ENCODE measurements at places on chromosomes 2 and 18. TPM values are rescaled to one million over a fixed set of nuclear protein-coding genes. Genes with fewer than 3 reads are reported as not detected.

The CROCC2 gene
- not detected for total RNA-seq

DNA sequence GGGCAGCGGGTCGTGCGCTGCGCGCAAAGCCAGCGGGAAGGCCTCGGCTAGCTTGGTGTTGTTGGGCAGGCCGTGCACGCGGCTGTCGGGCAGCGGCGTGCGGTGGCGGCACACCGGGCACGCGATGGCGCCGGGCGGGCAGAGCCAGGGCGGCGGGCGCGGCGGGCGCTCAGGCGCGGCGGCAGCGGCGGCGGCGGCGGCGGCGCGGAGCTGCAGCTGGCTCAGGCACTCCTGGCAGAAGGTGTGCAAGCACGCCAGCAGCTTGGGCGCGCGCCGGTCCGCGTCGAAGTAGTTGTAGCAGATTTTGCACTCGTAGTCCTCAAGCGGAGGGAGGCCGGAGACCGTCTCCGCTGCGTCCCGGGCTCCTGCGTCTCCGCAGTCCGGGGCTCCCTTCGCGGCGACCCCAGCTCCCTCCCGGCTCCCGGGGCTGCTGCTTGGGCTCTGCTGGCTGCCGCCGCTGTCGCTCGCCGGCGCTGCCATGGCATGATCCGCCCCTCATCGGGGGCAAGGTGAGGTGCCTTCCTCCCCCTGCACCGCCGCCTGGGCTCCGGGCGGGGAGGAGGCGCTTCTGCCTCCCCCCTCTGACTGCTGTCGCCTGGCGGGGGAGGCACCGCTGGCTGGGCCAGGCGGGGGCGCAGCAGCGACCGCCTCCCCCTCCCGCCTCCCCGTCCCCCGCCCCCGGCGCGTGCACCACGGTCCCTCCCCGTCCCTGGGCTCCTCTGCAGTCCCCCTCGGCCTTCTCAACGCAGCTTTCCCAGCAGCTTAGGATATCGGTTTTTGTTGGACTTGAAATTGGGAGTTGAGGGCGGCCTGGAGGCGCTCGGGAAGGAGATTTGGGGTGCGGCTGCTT, 21.0 kb upstream of the PAX3 start:
- H3K27me3 ChIP-seq: peaks cover 55% of the 10 kb centered on the region
- peaks cover 6% of the 10 kb centered on the region for H3K4me1 ChIP-seq
- DNase-seq: no peak
- no peak overlapping the region for H3K27ac ChIP-seq
- H3K36me3 ChIP-seq: no peaks in the 10 kb centered on the region

GRCh38 chr2:226561962-226562361, 237.7 kb downstream of the IRS1 start:
- H3K36me3 ChIP-seq: no peaks in the 10 kb centered on the region
- no peaks in the 10 kb centered on the region for H3K4me1 ChIP-seq
- H3K27ac ChIP-seq: no peak overlapping the region
- H3K4me3 ChIP-seq: no peak overlapping the region
- no peak for DNase-seq
- no peaks in the 10 kb centered on the region for H3K27me3 ChIP-seq

DNA sequence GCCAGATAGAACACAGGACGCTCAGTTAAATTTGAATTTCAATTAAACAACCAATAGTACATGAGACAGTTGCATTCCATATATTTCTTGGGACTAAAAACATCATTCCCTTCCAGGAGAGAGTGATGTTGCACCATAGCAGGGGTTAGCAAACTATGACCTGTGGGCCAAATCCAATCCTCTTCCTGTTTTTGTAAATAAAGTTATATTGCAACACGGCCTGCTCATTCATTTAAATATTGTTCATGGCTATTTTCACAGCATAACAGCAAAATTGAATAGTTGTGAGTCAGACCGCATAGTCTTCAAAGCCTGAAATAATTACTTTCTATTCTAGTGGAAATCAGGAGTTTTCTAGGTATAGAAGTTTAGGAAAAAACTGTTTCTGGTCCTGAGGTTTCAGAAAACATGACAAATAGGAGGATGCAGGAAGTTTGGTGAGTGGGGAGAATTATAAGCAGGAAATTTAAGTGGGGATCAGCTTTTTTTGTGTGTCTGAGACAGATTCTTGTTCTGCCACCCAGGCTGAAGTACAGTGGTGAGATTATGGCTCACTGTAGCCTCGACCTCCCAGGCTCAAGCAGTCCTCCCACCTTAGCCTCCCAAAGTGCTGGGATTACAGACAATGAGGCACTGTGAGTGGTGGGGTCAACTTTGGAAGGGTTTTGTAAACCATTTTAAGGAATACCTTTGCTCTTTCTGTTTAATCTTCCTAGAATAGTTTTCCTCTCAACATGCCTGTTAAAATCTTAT, 131.5 kb downstream of the SOCS6 start:
- no peaks in the 10 kb centered on the region for H3K36me3 ChIP-seq
- H3K27ac ChIP-seq: no peak overlapping the region
- DNase-seq: no peak
- H3K27me3 ChIP-seq: peaks cover 4% of the 10 kb centered on the region
- H3K4me3 ChIP-seq: no peak overlapping the region

The PROKR1 gene
- not detected for total RNA-seq

DNA sequence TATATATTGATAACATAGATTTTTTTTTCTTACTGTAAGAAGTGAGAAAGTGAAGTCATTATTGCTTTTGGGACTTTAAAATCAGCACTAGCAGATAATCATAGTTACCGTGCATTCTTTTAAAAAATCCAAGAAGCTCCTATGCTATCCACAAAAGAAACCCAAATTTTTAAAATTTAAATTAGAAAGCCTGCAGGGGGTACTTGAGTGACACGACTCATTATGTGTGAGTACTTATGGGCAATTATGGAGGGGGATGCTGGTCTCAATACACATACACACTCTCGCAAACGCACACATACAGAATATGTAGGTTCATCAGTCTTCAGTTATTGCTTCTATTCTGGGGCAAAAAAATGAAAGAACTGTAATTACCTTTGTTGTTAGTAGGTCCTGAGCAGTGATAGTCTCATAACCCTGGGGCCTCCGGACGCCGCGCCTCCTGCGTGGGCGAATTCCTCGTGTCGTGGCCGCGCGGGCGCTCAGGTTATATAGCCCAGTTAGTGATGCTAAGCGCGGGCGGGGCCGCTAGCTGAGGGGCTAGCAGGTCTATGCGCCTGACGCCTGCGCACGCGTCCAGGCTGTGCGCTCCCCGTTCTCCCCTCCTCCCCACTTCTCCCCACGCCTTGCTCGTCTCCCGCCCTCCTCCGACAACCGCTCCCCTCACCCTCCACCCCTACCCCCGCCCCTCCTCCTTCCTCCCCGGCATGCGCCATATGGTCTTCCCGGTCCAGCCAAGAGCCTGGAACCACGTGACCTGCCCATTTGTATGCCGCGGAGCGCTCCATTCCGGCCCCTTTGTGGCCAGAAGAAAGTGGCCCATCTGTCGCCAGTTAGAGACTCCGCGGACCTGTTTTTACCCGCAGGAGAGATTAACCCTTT, at the start of gene NEUROD1:
TSS of gene NEUROD1 (minus strand) at position 463 of the 882 bp plus-strand sequence. CDS start 1,657 bp downstream, outside the sequence.
- no peak within 1 kb of the TSS for H3K27ac ChIP-seq
- H3K4me1 ChIP-seq: peaks cover 53% of the 10 kb centered on the region
- peaks cover 80% of the 10 kb centered on the region for H3K27me3 ChIP-seq
- H3K36me3 ChIP-seq: peaks cover 6% of the 10 kb centered on the region
- H3K4me3 ChIP-seq: peak within 1 kb of the TSS; percentile 67

The POTEI gene
- total RNA-seq: not detected

- peak; percentile 93 for DNase-seq
- H3K4me3 ChIP-seq: no peak overlapping the region
- peak overlapping the region; percentile 80 for H3K27ac ChIP-seq
These were observed 8.6 kb upstream of the IL36A start for GRCh38 chr2:112996635-112997034.

DNA sequence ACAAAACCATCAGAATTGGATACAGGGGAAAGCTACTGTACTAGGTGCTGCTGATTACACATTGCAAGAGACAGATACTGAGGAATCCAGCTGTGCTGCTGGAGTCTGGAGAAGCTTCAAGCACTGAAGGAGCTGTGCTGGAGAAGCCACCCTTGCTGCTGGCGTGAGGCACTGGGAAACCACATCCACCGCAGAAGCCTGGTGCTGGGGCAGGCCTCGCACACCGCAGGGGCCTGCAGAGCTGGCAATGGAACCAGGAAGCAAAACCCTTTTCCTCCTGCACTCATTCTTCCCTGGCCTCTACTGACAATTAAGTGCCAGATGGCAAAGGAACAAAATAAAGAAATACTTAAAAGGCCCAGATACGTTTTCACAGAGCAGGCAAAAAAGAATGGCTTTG, 94.4 kb upstream of the MSH6 start:
- no peak overlapping the region for H3K4me3 ChIP-seq
- no peak overlapping the region for H3K27ac ChIP-seq
- H3K36me3 ChIP-seq: no peaks in the 10 kb centered on the region
- no peaks in the 10 kb centered on the region for H3K27me3 ChIP-seq
- DNase-seq: no peak

- H3K27ac ChIP-seq: no peak overlapping the region
- no peak for DNase-seq
- peaks cover 16% of the 10 kb centered on the region for H3K27me3 ChIP-seq
- H3K4me3 ChIP-seq: no peak overlapping the region
- H3K36me3 ChIP-seq: no peaks in the 10 kb centered on the region
These were observed 44.5 kb downstream of the MYL12B start for GRCh38 chr18:3306391-3306790.

DNA sequence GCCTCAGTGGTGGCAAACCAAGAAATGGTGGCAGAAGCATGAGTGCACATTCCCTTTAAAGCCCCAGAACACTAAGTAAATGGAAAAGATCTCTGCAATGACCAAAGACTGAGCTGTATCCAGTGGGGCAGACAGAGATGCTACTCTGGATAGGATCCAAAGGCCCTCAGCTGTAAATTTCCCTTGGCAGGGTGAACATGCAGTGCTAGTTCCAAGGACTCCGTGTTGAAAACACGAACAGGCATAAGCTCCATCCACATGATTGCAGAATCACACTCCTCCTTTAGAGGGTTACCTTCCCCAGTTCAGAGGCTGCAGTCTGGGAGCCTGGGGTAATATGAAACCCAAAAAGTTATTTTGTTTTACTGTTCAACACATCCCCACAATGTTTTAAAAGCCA, 98.6 kb upstream of the KLF7 start:
- H3K27ac ChIP-seq: no peak overlapping the region
- no peak for DNase-seq

- DNase-seq: no peak
- peaks cover 29% of the 10 kb centered on the region for H3K36me3 ChIP-seq
- peaks cover 38% of the 10 kb centered on the region for H3K4me1 ChIP-seq
- H3K27ac ChIP-seq: no peak overlapping the region
These were observed 10.9 kb downstream of the STARD7 start for GRCh38 chr2:96197546-96198255.

GRCh38 chr2:223771475-223771874, 65.9 kb downstream of the AP1S3 start:
- peaks cover 3% of the 10 kb centered on the region for H3K4me1 ChIP-seq
- H3K36me3 ChIP-seq: peaks cover 14% of the 10 kb centered on the region
- H3K27me3 ChIP-seq: no peaks in the 10 kb centered on the region
- no peak for DNase-seq
- H3K27ac ChIP-seq: no peak overlapping the region
- H3K4me3 ChIP-seq: no peak overlapping the region

GRCh38 chr18:31294199-31294747, 23.7 kb upstream of the DSG1 start:
- no peaks in the 10 kb centered on the region for H3K4me1 ChIP-seq
- DNase-seq: no peak
- H3K27ac ChIP-seq: no peak overlapping the region
- H3K36me3 ChIP-seq: no peaks in the 10 kb centered on the region

DNA sequence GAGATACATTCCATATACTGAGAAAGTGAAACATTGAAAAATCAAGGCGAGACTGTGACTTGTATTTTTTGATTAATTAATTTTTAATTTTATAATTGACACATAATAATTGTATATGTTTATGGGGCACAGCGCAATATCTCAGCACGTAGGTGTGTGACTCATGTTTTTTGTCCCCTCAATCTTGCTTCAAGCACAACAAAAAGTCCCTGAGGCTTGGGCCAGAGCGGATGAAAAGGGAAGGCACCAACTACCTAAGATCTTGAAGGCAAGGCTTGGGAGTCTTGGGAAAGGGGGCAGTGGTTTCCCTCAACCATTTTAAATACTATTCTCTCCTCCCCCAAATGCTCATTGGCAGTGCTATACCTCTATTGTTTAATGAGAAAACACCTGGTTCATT, 9.9 kb downstream of the SGPP2 start:
- DNase-seq: no peak
- H3K4me3 ChIP-seq: no peak overlapping the region
- peaks cover 4% of the 10 kb centered on the region for H3K36me3 ChIP-seq
- H3K27me3 ChIP-seq: peaks cover 8% of the 10 kb centered on the region
- H3K4me1 ChIP-seq: peaks cover 2% of the 10 kb centered on the region
- no peak overlapping the region for H3K27ac ChIP-seq

The FSHR gene
- not detected for total RNA-seq

- H3K27me3 ChIP-seq: no peaks in the 10 kb centered on the region
- no peak for DNase-seq
- no peak overlapping the region for H3K27ac ChIP-seq
- peaks cover 1% of the 10 kb centered on the region for H3K36me3 ChIP-seq
- H3K4me1 ChIP-seq: peaks cover 12% of the 10 kb centered on the region
- H3K4me3 ChIP-seq: no peak overlapping the region
These were observed 87.7 kb downstream of the RTP5 start for GRCh38 chr2:241957276-241957675.

DNA sequence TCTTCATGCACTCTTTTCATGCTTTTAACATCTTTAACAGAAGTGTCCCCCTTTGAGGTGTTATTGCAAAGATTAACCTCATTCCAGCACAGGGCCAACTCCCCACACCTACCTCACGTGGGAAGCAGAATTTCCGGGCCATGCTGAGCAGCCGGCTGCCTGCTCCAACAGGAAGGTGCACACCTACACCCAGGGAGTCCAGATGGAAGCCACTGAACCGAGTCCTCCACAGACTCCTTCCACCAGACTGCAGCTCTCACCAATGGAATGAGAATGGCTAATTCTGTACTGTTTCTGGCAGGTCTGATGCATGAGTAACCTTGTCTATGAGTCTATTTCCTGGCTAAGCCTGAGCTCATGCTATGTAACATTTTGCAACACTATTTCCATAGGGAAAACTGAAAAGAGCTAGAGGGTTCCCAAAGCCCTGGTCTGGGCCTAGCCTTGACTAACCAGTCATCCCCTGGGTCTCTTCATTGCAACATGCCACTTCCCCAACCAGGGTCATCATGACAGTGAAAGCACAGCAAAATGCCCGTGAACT, 11.0 kb downstream of the ERFE start:
- H3K27ac ChIP-seq: peak overlapping the region; percentile 51
- peaks cover 4% of the 10 kb centered on the region for H3K27me3 ChIP-seq
- H3K4me3 ChIP-seq: no peak overlapping the region
- H3K36me3 ChIP-seq: peaks cover 20% of the 10 kb centered on the region
- no peak for DNase-seq

The INPP5D gene
- 51.0 TPM for total RNA-seq

The DSC3 gene
- not detected for total RNA-seq

Measured in activated naive CD4-positive, alpha-beta T cell treated with anti-CD3 and anti-CD28 coated beads for 36 hours (primary cell).